CD4-positive, alpha-beta T cell treated with Interleukin-6 for 4 hours (primary cell): ENCODE measurements at places on chromosomes 1 and 21.
A peak's percentile ranks its signal among the peaks of the same experiment; 100 is the strongest.

- peak; percentile 43 for DNase-seq
Observed at GRCh38 chr1:166884040-166884642, 8.1 kb upstream of the TADA1 start.

GRCh38 chr1:24325587-24326449 lies 6.7 kb downstream of the GRHL3 start:
- no peak for DNase-seq

- no peak for DNase-seq
Observed at GRCh38 chr1:184542291-184542690, 155.5 kb downstream of the C1orf21 start.

- no peak for DNase-seq
Observed at GRCh38 chr21:36433059-36433709, 46.7 kb downstream of the CLDN14 start.

- peak; percentile 72 for DNase-seq
Observed at GRCh38 chr1:160522622-160523345, at the start of gene SLAMF6. Gene SLAMF6, minus strand, starts transcription at chr1:160523255. Its CDS starts 63 bp downstream, at chr1:160523192.

DNA sequence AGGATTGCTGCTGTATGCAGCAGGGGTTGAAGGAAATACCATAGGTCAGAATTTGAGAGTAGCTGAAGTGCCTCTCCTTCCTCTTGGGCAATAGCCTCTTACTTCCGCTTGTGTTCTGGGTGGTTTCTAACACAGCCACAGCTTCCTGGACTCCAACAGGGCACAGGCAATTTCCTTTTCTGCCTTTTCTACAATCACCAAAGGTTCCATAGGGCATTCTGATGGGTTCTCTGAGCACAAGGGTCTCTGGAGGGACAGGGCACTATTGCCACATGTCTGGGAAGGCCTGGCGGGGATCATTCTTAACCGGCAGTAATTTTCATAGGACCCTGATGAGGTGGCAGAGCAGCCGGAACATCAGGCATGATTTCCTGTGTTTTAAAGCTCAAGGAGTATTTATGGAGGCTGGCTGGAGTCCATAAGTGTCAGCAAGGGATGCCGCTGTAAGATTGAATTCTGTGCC lies 5.5 kb upstream of the AGTRAP start:
- DNase-seq: peak; percentile 53

DNA sequence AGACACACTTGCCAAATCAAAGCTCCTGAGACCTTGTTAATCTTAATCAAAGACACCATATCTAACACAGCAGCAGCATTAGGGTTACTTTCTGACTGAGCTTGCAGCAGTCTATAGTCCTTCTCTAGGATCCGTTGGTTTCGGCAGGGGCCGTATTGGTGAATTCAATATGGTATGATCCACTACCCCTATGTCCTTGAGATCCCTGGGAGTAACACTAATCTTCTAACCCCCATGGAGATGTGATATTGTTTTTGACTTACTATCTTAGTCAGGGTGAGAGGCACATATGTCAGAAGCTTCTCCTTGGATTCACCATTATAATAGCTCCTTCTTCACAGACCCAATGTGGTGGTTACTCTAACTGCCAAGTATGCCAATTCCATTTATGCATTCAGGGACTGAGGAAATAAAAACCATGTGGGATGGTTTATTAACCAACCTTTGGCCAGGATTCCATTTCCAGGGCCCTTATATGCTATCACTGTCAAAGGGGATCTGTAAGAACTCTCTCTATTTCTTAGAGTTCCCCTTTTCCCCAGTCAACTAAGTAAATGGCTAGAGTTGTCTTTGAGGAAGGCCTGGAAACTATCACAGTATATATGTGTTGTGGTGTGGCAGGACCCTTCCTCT lies 673.6 kb upstream of the USP24 start:
- no peak for DNase-seq

- DNase-seq: no peak
Observed at GRCh38 chr1:219659005-219659600, 46.2 kb upstream of the ZC3H11B start.

DNA sequence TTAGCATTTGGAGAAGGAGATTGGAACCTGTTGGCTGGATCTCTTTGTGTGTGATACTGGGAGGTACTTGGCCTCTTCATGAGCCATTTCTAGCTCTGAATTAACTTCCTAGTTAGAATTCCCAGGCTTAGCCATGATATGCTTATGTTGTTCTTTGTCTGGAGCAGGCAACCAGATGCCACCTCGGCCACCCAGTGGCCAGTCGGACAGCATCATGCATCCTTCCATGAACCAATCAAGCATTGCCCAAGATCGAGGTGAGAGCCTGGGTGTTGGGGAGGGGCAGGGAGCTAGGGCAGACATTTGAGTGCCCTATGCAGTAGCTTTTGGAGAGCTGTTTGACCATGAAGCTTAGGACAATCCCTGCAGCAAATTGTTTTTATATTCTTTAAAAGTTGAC lies 26.5 kb upstream of the PIGV start:
- peak; percentile 18 for DNase-seq

GRCh38 chr21:35932232-35932911 lies 128.0 kb downstream of the SETD4 start:
- peak; percentile 11 for DNase-seq

GRCh38 chr1:37177230-37177864 lies 143.0 kb upstream of the GRIK3 start:
- no peak for DNase-seq

GRCh38 chr21:29786496-29787360 lies 153.1 kb downstream of the GRIK1 start:
- no peak for DNase-seq

- DNase-seq: peak; percentile 46
Observed at GRCh38 chr1:184753608-184754475, 816 bp downstream of the EDEM3 start.

DNA sequence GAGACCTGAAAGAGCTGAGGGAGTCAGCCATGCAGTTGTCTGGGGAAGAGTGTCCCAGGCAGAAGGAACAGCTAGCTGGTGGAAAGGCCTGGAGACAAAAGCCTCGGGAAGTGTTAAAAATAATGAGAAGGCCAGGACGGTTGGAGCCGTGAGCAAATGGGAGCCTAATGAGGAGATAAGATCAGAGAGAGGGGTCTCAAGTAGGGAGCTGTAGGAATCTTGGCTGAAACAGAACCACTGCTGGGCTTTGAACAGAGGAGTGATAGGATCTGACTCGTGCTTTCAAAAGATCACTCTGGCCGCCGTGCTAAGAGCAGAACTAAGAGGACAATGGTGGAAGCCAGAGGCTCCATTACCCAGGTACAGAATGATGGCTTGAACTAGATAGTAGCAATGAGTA lies 1.9 kb upstream of the FOXJ3 start:
- no peak for DNase-seq

DNA sequence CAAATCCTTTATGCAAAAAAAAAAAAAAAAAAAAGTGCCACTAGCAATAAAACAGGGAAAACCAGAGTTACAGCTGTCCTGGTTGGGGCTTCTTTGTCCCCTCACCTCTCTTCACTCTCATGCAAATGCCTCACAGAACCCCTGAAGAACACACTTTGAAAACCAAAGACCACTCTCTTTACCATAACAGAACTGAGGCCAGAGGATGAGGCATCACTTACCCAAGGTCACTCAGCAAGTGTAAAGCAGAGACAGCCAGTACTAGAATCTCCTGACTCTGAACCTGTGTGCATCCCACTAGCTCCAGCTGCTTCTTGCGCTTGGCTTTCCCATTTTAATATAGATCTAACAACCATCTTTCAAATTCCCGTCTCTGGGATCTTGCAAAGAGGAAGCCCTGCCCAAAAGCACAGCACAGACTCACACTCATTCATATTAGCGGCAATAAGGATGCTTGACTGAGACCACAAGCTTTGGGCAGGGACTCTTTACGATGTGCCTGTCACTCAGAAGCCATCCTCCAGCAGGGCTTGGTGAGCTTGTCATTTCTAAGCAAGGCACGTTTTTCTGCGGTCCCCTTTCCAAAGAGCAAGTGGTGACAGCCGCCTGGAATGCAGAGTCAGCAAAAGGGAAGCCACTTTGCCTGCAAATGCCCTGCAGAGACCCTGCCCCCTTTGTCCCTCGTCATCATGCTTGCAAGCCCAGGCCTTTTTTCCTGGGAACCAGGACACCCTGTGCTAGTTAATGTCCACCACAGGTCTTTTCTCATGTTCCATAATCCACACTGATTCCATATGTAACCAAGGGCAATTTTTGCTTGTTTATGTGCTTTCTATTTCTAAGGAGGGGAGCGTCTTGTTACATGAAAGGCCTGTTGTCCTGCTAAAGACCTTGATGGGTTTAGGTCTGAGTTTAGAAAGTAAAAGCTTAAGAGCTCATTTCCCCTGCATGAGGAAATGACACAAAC lies 76.5 kb upstream of the NFIA start:
- DNase-seq: no peak

DNA sequence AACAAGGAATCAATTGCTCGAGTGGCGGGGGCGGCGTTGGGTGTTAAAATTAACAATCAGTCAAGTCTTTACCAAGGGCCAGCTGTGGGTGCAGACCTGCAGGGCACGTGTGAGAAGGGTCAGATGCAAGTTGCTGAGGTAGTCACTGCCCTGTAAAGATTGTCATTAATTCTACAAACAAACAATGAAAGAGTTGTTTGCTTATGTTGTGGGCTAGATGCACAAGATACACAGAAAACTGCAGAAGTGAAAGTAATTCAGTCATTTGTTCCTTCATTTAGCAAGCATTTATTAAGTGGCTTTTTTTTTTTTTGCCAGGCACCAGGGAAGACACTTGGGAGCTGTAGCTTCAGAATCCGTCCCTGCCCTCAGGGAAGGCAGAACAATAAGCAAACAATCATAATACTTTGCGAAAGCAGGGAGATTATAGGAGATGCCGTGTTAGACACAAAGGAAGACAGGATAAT lies 79.5 kb downstream of the NR5A2 start:
- DNase-seq: no peak

DNA sequence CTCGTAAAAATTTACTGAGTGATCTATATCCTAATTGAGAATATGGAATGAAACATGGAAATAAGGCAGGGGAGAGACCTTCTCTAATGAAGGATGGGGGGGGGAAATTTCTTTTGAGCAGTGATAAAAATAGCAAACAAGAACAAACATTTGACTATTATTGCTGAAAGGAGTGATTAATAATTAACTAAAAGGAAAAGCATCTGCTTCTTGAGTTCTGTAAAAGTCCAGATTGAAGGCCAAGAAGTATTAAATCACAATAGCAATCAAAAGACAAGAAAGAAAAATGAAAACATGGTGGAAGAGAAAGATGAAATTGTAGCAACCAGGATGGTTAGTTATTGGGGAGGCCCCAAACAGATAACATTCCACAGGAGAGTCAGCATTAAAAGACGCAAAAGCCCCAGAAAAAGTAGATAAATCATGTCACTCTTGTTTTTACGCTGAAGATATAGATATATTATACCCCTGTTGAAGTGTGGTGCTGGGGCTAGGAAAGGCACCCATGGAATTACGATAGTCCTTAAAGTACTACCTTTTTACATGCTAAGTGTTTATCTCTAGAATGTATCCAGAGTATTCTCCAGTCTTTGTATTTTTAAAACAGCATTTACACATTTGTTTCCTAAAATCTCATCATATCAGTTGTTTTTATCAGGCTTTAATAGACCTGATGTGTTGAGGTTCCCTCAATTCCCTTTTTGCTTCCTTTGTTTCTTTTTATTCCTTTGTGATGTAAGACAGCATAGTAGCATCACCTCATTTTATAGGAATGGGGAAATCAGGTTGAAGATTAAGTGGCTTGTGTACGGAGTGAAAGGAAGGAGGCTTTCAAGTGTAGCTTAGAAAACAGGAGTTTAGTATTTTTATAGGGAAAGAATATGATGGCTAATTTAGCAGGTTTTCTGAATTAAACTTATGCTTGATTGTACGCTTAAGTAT lies 28.9 kb downstream of the DISP1 start:
- DNase-seq: no peak

DNA sequence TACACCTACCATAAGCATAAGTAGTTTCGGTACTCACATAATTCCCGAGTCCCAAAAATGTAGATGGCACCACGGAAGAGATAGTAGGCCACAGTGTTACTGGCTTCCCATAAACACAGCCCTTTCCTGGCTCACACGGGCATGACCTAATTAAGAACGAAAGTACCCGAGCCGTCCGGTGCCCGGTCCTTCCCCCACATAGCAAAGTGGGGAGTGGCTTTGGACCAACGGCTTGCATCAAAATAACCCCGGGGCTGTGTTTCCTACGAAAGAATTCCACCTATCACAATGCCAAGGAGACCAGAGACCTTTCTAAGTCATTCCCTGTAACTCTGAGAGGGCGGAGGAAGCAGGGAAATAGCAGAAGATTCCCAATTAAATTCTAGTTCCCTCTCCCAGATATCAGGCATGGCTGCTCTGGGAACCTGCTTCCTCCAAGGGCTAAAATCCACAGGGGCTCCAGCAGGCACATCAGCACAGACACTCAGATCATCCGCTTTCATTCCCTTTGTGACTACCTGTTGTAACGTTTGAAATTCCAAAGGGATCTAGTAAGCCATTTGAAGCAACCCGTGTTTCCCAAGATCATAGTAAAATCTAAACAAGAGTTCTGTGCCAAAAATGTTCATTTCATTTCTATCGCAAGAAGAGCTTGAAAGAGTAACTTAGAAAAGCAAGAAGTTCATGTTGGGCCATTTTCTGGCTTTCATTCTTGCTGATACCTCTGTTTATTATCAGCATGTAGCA lies at the start of gene TMPRSS3:
TMPRSS3 (minus strand) TSS at position 148 of the 747 bp plus-strand sequence. CDS start 635 bp downstream, outside the sequence.
- DNase-seq: no peak

- DNase-seq: no peak
Observed at GRCh38 chr1:161718559-161719324, 2.6 kb upstream of the FCRLB start.

- DNase-seq: no peak
Observed at GRCh38 chr1:115640384-115640783, 1.4 kb upstream of the VANGL1 start.

DNA sequence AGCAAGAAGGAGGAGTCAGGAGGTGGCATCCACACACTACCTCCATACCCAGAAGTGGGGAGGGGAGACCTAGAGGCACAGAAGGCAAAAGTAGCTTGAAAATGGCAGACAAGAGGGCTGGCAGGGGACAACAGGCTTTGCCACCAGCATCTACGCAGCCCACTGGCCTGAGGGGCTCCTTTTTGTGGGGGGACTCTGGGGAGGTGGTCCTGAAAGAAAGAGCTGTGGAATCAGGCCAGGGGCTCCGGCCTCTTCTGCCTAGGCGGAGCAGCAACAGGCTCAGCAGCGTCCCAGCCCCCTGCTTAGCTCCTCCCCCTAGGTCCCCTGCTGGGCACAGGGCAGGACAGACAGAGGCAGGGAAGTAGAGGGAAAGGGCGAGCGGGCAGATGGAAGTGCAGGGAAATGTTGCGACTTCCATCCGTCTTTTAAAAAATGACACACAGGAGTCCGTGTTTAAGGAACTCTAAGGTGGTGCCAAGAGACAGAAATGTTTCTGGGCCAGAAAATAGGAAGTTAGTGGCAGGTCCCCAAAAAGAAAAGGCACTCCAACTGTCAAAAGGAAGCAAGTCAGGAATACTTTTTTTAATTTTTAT lies 10.0 kb upstream of the LEFTY2 start:
- DNase-seq: no peak
